Hippocampal formation (tissue), 2 donors: ENCODE measurements at places on chromosomes 16 and 17.

DNA sequence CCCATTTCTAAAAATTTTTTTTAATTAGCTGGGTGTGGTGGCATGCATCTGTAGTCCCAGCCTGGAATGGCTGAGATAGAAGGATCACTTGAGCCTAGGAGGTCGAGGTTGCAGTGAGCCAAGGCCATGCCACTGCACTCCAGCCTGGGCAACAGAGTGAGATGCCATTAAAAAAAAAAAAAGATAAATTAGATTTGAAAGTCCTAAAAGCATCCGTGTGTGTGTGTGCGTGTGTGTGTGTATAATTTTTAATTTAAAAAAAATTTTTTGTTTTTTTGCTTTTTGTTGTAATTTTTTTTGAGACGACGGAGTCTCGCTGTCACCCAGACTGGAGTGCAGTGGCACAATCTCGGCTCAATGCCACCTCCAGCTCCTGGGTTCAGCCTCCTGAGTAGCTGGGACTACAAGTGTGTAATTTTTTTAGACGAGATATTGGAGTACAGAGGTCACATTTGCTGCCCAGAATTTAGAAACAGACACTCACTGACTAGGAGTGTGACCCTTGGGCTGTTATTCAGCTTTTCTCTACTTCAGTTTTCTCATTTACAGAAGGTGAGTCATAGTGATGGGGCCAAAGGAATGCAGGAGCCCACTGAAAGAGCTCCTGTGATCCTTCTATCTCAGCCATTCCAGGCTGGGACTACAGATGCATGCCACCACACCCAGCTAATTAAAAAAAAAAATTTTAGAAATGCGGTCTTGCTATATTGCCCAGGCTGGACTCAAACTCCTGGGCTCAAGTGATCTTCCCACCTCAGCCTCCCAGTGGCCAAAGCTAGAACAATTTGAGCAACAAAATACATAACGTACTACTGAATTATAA lies 25.5 kb upstream of the TBX4 start:
- no peak for DNase-seq

- DNase-seq: no peak
Observed at GRCh38 chr17:44061446-44061845, 5.0 kb downstream of the LSM12 start.

DNA sequence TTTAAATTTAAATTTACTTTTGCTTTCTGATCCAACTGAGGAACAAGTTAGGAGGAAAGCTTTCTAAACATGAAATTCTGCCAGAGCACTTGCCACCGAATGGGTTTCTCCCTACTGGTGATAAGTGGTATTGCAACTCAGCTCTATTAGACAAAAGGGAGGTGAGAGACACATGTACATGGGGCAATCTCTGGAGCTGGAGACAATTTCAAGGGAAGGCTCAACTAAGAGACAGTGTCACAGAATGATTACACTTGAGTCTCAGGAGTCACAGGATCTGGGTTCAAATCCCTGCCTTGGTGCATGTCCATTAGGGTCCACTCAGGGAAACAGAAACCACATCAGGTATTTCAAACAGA lies 37.4 kb downstream of the SOCS1 start:
- no peak for DNase-seq

GRCh38 chr17:8158267-8159031 lies 4.3 kb downstream of the VAMP2 start:
- peak; percentile 86 for DNase-seq

DNA sequence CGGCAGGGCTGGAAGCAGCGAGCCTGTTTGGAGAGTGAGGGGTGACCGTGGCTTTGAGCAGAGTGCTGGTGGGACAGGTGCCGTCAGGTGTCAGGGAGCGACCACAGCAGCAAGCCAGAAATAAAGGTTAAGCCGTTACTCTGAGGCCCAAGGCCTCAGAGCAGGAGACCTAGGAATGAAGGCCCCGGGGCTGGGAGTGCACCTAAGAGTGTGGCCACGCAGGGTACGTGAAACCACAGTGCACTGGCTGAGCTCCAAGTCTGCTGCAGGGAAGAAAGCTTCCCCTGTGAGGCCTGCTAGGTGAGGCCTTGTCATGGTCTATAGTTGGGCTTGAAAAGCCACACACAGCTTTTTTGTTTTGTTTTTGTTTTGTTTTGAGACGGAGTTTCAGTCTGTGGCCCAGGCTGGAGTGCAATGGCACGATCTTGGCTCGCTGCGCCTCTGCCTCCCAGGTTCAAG lies 8.7 kb downstream of the CLUAP1 start:
- DNase-seq: no peak

GRCh38 chr17:62793919-62794665 lies 14.0 kb downstream of the MARCHF10 start:
- DNase-seq: no peak

- no peak for DNase-seq
Observed at GRCh38 chr17:31089471-31089870, 5.3 kb upstream of the NF1 start.

- DNase-seq: no peak
Observed at GRCh38 chr16:49016461-49016860, 265.2 kb downstream of the CBLN1 start.

DNA sequence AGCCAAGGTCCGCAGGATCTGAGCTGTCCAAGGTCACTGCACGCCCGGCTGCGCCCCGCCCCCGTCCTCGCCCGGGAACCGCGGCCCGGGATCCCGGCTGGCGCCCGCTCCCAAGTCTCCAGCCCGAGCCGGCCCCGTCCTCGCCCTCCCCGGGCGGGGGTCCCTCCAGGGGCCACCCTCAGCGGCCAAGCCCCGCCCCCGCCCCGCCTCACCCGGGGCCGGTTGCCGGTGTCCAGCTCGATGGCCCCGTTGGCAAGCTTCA lies 216 bp downstream of the VPS9D1 start:
- no peak for DNase-seq

- DNase-seq: no peak
Observed at GRCh38 chr16:87661561-87661960, 59.3 kb downstream of the JPH3 start.

GRCh38 chr16:86283944-86284343 lies 226.4 kb upstream of the FOXF1 start:
- no peak for DNase-seq

GRCh38 chr17:8176197-8176940 lies at the start of gene TMEM107:
TMEM107 (minus strand) TSS chr17:8176380; CDS start chr17:8176286, 94 bp downstream.
- peak; percentile 69 for DNase-seq

- no peak for DNase-seq
Observed at GRCh38 chr16:88039591-88039990, 88.4 kb downstream of the BANP start.
